ENCODE measurements at places on chromosomes 16 and 17.

GRCh38 chr17:7589891-7590691 lies at the start of gene SOX15:
SOX15 (minus strand) TSS chr17:7590094; CDS start chr17:7589676, 418 bp downstream.
- no peak for DNase-seq

GRCh38 chr16:55543472-55543871 lies 23.0 kb upstream of the CAPNS2 start:
- no peak for DNase-seq

GRCh38 chr16:66916518-66916917 lies 2.2 kb downstream of the CDH16 start:
- no peak for DNase-seq

DNA sequence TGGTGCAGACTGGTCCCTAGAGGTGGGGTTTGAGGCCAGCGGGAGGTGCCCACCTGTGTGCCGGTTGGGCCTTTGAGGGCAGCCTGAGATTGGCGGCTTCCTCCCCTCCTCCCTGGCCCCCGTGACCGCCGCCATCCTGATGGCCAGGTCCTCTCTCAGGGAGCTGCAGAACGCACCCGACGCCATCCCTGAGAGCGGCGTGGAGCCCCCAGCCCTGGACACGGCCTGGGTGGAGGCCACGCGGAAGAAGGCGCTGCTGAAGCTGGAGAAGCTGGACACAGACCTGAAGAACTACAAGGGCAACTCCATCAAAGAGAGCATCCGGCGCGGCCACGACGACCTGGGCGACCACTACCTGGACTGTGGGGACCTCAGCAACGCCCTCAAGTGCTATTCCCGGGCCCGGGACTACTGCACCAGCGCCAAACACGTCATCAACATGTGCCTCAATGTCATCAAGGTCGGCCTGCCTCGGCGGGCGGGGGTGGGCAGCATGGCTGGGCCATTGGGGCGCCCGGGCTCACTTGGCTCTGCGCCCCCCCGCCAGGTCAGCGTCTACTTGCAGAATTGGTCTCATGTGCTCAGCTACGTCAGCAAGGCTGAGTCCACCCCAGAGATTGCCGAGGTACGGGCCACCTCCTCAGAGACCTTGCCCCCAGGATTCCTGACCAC lies 2.8 kb downstream of the GPS1 start:
- DNase-seq, result no peak

GRCh38 chr16:65414284-65414984 lies 292.6 kb upstream of the CDH11 start:
- DNase-seq, result no peak

DNA sequence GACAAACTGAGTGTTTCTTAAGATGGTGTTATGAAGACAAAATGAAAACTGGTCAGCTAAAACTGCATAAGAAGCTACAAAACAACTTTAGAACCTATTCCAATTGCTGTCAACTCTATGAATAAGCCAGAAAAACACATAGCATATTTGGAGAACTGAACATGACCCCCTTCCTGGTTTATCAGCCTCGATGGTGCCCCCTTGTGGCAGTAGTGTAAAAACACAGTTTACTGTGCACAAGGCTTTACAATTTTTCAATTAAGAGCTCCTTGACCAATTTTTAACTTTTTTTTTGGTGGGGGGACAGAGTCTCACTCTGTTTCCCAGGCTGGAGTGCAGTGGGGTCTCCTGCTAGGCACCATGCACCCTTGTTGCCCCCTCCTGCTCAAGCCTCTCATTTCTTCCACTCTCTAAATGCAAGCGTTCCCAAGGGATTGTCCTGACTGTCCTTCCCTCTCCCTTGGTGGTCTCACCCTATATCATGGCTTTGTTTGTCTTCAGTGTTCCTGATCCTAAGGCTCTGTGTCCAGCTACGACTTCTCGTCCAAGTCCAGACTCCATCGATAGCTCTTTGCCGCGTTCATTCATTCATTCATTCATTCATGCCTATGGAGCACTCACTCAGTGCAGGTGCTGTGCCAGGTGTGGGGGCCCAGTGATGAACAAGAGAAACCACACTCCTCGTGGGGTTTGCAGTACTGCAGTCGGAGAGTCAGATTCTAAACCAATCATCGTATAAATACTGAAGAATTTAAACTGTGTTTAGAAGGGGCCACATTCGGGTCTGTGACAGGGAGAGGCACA lies 7.5 kb downstream of the EIF1 start:
- peak; percentile 58 for DNase-seq

- DNase-seq, result peak; percentile 48
These were observed 7.7 kb upstream of the PCTP start for GRCh38 chr17:55743103-55743679.

GRCh38 chr16:510066-510825 lies 17.3 kb upstream of the CAPN15 start:
- no peak for DNase-seq

DNA sequence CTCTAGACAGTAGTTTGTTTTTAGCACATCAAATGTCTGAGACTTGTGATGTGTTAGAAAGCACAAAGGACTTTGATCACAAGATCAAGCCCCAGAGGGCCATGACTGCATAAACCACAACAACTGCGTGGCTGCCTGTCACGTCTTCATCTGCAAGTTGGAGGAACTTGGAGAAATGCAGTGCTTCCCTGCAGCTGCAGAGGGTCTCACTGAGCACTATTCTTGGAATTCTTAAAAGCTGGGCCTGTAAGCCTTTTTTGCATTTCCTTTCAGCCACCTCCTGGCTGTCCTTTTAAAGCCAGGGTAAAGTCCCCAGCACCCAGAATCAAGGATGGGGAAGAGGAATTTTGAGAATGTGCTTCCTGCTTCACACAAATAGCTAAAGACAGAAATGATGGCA lies 431.3 kb downstream of the MAF start:
- DNase-seq, result no peak

Measured in NCI-H2029 (cell line).